ENCODE measurements at places on chromosomes 3 and 15. TPM values are rescaled to one million over a fixed set of nuclear protein-coding genes. Genes with fewer than 3 reads are reported as not detected.

Gene PRTG
- 165 TPM for total RNA-seq

Gene BCL2A1
- 2.1 TPM for total RNA-seq

Gene RBMS3
- total RNA-seq: 30.9 TPM

Gene PLIN1
- total RNA-seq: 0.64 TPM

Gene CPN2
- total RNA-seq: not detected

Gene PIK3R4
- 24.0 TPM for total RNA-seq

Gene PSMD2
- total RNA-seq: 292 TPM

Gene CLDN16
- not detected for total RNA-seq

Gene ATP10A
- 0.13 TPM for total RNA-seq

Gene IQCF5
- total RNA-seq: not detected

Gene GOLGA6D
- total RNA-seq: 1.2 TPM

Gene GP9
- total RNA-seq: 1.5 TPM

Measured in endothelial cell (in vitro differentiated cells).